ENCODE measurements at places on chromosomes 4 and X. TPM values are rescaled to one million over a fixed set of nuclear protein-coding genes. Genes with fewer than 3 reads are reported as not detected.

- DNase-seq, result peak; percentile 20
These were observed 905.2 kb downstream of the TRAM1L1 start for GRCh38 chr4:116180157-116180601.

The TRIM60 gene
- total RNA-seq, result not detected

The GAGE12F gene
- total RNA-seq, result not detected

The KCNE5 gene
- total RNA-seq, result not detected

DNA sequence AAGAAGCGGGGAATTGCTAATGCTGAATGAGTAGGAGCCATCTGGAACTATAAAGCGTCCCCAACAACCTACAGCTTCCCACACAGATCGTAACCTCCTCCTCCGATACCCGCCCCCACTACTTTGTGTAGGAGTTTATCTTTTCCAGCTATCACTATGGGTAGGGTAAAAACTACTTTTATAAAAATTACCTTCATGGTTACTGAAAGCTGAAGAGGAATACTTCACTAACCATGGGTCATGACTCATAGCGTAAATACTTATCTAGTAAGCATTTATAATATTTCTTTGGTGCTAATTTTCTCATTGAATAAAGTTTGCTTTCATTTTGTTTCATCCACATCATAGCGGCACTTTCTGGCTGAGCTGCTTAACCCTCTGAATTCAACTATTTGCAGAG lies 79.4 kb upstream of the TNIP3 start:
- peak; percentile 67 for DNase-seq

DNA sequence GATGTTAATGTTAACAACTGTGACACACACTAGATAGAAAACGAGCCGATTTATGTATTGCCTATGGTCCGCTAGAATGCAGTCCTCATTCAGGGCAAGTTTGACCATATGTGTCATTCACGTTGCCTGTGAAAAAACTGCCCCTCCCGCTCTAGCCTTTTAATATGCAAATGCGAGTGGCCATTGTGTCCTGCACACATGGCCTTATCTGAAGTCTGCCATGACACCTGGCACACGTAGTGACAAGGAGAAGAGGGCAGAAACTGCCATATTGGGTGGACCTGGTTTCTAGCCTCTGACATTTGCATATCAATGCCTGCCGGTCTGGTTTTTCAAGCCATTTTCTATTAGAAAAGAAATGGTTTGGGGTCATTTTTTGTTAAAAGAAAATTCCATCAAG lies 303.3 kb upstream of the TECRL start:
- no peak for DNase-seq

DNA sequence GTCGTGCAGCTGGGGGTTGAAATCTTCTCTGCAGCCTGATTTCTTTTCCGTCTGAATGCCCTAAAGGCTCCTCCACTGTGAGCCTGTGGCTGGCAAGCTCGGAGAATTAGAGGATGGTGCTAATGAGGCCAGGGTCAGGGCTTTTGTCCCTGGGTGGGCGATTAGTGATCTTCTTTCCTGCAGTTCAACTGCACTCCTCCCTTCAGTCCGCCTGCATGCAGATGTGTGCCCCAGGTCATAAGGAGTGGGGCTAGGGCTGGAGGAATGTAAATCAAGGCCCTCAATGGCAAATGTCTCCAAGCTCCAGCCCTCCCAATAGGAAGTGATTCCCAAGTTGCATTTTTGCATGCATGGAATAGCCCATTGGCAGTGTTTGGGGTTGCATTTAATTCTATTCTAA lies 405.0 kb downstream of the AFF2 start:
- DNase-seq, result no peak

DNA sequence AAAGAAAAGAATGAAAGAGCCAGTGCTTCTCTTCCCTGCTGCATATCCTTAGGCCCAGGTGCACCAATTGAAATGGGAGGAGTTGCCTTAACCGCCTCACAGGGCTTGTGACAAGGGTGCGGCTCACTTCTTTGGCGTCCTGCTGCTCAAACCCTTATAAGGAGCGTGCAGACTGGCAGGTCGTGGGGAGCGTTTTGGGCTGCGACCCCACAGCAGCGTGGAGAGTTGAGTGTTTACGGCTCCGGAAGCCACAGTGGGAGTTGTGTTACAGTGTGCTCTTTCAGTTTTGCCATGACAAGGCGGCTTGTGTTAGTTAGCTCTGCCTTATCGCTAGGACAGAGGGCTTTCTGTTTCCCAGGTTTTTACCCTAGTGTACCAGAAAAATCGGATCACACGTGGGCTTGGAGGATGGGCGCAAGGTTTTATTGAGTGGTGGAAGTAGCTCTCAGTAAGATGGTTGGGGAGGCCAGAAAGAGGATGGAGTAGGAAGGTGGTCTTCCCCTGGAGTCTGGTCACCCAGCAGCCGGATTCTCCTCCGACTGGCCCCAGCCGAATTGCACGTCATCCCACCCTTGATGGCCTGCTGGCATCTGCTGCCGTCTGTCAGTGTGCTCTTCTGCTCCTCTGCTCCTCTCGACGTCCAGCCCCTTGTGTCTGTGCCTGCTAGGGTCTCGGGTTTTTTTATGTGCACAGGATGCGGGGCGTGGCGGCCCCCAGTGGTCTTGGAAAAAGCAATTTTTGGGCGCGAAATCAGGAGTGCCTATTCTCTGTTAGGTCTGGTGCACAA lies 718.9 kb downstream of the ARAP2 start:
- no peak for DNase-seq

The MAB21L2 gene
- not detected for total RNA-seq

DNA sequence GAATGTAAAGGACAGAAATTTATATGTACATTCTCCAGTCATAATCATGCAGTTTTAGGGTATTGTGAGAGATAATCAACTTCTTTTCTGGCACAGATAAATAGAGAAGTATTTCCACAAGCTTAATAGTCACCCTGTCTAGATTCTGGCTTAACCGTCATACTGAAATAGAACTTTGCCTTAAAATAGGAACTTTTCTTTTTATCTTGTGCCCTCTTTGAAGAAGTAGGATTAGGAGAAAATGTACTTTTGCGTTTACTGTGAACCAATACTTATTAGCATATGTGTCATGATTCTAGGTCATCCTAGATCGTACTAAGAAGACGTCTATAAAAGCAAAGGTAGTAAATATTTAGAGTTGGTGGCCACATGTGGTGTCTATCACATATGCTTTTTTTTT lies 95.4 kb downstream of the NFKB1 start:
- DNase-seq, result no peak

DNA sequence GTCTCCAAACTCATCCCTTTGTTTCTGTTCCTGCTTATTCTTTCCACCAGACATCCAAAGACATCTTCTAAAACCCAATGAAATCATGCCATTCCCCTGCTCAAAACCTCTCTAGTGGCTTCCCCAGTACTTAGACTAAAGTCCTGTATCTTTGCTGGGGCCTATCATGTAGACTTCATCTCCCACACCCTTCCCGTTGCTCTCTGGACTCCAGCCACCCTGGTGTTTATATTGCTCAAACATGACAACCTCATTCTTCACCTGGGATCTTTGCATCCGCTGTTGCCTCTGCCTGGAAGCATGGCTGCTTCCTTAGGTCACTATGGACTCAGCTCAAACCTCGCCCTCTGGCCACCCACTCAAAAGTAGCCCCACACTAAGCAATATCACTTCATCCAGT lies 23.7 kb downstream of the TBC1D1 start:
- no peak for DNase-seq

- DNase-seq, result no peak
These were observed 40.0 kb downstream of the TXK start for GRCh38 chr4:48093991-48094416.

The ZAR1 gene
- total RNA-seq, result not detected

- peak; percentile 76 for DNase-seq
These were observed 10.5 kb downstream of the ANTXR2 start for GRCh38 chr4:80062527-80062926.

The POU3F4 gene
- total RNA-seq, result not detected

DNA sequence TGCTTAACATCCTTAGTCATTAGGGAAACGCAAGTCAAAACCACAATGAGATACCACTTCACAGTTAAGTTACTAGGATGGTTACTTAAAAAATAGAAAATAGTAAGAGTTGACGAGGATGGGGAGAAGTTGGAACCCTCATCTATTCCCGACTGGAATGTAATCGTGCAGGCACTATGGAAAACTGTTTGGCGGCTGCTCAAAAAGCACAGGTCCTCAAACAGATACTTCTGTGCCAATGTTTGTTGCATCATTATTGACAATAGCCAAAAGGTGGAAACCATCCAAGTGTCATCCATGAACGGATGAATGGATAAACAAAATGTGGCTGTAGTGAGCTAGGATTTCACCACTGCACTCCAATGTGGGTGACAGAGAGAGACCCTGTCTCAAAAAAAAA lies 11.7 kb downstream of the CTAG1B start:
- no peak for DNase-seq

DNA sequence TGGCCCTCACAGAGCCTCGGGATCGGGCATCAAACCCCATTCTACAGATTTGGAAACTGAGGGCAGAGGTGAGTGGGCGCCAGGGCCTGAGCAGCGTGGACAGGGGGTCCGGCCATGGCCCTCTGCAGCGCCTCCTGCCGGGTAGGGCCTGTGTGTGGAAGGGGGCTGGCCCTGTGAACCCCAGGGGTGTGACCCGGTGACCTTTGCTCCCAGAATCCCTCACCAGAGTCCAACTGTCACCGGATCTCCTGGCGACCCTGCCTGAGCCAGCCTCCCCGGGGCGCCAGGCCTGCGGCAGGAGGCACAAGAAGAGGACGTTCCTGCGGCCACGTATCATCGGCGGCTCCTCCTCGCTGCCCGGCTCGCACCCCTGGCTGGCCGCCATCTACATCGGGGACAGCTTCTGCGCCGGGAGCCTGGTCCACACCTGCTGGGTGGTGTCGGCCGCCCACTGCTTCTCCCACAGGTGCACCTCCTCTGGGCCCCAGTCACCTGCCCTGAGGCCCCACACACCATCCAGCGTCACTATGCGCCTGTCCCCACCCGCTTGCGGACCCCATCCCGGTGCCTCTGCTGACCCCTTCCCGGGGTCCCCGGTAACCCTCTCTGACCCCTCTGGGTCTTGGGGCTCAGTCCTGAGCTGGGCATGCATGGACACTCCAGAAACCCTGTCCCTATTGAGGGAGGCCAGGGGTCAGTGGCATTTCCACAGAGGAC lies 4.2 kb downstream of the HGFAC start:
- no peak for DNase-seq

GRCh38 chrX:134948333-134949241 lies 42.2 kb upstream of the SMIM10 start:
- peak; percentile 41 for DNase-seq

The RNF212 gene
- total RNA-seq, result 2.5 TPM

GRCh38 chr4:16270454-16271328 lies 44.4 kb upstream of the TAPT1 start:
- DNase-seq, result peak; percentile 15

DNA sequence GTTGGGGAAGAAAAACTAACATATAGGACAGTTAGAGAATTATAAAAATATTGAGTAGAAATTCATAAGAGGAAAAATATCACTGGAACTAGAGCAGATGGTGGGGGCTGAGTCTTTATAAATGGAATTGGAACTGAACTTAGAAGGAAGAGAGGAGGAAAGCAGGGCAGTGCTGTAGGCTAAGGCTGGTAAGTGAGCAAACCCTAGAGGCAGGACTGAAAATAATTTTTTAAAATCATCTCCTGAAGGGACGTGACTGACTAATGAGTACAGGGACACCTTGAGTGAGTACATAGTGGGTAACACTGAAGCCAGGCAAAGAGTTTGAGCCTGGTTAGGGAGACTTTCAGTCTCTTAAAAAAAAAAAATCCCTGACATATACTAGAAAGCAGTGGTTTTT lies 63.3 kb downstream of the GALNT7 start:
- DNase-seq, result peak; percentile 9

DNA sequence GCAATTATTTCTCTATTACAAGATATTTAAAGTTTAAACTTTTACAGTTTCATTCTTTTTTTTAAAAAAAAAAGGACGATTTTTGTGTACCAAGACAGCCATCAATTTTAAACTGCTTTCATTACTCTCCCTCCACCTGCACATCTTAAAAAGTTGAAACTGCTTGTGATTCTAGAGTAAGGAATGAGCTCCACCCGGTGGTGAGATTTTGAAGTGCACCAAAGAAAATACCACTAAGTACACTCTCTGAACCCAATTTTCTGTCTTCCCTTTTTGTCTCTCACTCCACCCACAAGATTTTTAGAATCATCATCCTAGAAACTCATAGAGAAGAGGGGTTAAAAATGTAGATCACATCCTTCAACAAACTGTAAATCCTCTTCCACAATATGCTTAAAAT lies 91.3 kb upstream of the WDR44 start:
- peak; percentile 35 for DNase-seq

The SLITRK4 gene
- not detected for total RNA-seq

GRCh38 chr4:186158021-186158813 lies 33.1 kb upstream of the CYP4V2 start:
- DNase-seq, result no peak

The RAB41 gene
- not detected for total RNA-seq

DNA sequence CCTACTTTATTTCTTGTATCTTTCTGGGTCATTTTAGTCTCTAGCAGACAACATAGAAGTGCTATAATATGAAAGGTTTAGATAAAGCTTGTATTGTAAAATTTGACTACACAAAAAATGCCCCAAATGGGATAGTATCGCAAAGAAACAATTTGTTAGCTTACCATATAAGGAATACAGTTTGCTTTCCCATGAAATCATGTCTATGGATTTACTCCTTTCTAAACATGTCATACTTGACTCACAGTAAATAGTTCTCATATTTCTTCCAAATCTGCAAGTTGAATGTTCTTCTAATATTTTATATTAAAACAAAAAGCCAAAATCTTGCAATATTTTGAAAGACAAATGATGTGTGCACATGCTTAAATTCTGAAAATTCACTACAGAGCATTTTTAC lies 103.9 kb downstream of the PPA2 start:
- peak; percentile 7 for DNase-seq

GRCh38 chr4:174318829-174319764 lies 35.4 kb downstream of the CEP44 start:
- peak; percentile 50 for DNase-seq

GRCh38 chrX:75038925-75039324 lies 113.7 kb upstream of the NEXMIF start:
- peak; percentile 18 for DNase-seq

The EXOSC9 gene
- 44.1 TPM for total RNA-seq

The ARMCX5 gene
- 13.9 TPM for total RNA-seq

GRCh38 chr4:30868111-30868895 lies 148.1 kb downstream of the PCDH7 start:
- DNase-seq, result no peak

The TRIML2 gene
- not detected for total RNA-seq

DNA sequence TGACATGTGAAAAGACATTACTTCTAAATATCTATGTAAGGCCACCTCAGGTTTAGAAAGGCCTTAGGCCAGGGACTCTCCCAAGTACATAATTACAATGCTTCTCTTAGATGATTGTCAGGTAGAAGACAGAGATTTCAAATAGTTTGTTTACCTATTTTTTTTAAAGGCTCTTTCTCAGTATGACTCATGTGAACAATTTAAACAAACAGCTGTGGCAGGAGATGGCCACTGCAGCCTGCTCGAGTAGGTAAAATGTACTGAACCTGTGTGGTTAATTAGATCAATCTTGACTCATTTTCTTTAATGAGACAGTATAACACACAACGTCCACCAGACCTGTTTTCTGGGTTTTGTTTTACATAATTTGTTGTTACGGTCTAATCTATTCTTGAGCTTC lies 50.2 kb downstream of the LEF1 start:
- DNase-seq, result no peak

GRCh38 chrX:40175511-40176350 lies 78.0 kb upstream of the BCOR start:
- peak; percentile 75 for DNase-seq
